ENCODE measurements at places on chromosomes 7 and 10.

GRCh38 chr10:21976280-21976679 lies 27.2 kb downstream of the DNAJC1 start:
- no peak for DNase-seq

- DNase-seq, result no peak
Observed at GRCh38 chr10:97564776-97565175, 7.8 kb upstream of the ANKRD2 start.

DNA sequence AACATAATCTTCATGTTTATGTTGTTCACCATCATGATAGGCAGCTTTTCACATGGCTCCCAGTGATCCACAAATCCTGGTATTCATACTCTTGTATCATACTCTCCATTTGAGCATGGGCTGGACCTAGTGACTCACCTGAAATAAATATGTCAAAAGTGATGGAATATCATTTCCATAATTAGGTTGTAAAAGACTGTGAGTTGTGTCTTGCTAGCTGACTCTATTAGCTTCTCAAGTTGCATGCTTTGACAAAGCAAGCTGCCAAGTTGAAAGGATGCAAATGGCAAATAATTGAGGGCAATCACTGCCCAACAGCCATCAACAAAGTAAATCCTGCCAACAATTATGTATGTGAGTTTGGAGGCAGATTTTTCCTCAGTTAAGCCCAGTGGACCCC lies 300.4 kb downstream of the AHR start:
- DNase-seq, result no peak

DNA sequence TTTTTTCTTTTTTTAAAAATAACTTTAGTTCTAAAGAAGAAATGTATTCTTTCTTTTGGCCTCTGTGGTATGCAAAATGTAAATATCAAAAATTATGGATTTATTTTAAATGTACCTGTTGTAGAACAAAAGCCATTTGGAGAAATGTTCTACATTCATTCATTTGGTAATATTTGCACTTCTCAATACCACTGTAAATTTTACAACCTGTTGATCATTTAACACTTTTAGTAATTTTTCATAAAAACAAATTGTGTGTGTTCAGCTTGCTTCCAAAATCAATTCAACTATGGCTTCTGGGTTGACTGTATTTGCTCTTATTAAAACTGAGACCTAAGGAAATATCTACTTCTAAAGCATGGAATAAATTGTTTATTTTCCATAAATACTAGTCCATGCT lies 2.3 kb upstream of the IGF2BP3 start:
- DNase-seq, result no peak

DNA sequence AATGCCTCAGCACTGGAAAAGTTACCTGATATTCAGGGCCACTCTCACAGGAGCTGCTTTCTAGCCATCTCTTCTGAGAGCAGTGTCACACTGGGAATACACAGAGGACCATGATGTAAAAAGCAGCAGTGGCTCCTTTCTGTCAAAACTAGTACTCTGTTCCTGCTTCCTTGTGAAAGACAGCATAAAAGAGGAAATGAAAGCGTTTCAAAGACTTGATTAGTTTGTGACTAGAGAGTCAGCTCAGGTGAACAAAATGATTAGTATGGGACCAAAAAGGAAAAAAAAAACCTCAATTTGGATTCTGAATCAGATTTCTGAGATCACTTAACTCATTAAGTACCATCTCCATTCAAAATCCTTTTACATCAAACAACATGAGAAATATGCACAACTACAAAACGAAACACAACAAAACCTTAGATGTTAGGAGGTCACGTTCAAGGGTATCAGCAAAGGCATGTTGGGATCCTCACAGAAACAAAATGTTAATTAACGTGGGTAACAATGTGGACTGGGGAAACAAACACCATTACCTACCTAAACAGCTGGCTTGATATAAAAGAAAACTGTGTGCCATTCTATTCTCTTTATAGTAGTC lies 103.7 kb downstream of the MACC1 start:
- DNase-seq, result peak; percentile 82

- no peak for DNase-seq
Observed at GRCh38 chr7:143419880-143420279, 11.2 kb upstream of the EPHA1 start.

- no peak for DNase-seq
Observed at GRCh38 chr10:96584035-96584434, 2.8 kb downstream of the TM9SF3 start.

GRCh38 chr10:122273966-122274545 lies 3.0 kb downstream of the BTBD16 start:
- DNase-seq, result no peak

DNA sequence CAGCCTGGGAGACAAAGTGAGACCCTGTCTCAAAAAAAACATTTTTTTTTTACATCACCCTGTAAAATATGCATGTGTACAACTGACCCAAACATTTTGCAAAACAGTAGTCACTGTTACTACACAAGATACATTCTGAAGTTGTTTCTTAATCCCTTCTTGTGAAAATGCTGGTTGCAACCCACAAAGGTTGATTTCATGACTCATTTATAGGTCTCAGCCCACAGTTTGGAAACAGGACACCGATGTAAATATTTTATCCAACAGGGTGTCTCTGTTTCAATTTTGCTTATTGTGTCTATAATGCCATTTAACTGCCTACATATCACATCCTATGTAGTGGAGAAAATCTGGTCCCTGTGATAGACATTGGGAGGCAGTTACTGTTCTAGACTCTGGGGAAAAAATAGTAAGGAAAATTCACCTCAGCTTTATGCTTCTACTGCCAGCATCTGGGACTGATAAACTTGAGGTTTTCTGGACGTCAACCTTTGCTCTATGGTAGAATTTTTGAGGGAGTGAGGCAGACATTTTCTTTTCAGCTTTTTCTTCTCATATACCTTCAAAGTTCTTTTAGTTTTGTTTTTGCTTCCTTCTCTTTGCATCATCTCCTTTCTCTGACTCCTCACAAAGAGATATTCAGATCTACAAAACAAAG lies 1.6 kb upstream of the RAB19 start:
- DNase-seq, result peak; percentile 18

DNA sequence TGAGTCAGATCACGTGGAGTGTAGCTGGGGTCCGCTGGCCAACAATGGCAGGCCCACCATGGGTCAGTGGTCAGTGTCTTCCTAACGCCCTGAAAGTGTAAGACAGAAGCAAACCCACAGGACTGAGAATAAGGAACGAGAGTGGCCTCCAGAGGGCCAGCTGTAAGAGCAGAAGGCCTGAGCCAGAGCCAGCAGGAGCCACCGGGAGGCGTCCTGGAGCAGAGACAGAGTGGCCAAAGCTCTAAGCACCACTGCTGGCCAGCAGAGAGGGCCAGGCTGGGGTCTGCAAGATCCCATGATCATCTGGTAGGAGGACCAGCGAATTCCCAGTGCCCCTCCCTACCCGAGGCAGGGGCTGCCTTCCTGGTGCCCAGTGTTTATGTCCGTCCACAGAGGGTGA lies 9.2 kb downstream of the CCDC201 start:
- DNase-seq, result no peak

GRCh38 chr10:47071891-47072290 lies 160.7 kb downstream of the PTPN20 start:
- DNase-seq, result no peak

DNA sequence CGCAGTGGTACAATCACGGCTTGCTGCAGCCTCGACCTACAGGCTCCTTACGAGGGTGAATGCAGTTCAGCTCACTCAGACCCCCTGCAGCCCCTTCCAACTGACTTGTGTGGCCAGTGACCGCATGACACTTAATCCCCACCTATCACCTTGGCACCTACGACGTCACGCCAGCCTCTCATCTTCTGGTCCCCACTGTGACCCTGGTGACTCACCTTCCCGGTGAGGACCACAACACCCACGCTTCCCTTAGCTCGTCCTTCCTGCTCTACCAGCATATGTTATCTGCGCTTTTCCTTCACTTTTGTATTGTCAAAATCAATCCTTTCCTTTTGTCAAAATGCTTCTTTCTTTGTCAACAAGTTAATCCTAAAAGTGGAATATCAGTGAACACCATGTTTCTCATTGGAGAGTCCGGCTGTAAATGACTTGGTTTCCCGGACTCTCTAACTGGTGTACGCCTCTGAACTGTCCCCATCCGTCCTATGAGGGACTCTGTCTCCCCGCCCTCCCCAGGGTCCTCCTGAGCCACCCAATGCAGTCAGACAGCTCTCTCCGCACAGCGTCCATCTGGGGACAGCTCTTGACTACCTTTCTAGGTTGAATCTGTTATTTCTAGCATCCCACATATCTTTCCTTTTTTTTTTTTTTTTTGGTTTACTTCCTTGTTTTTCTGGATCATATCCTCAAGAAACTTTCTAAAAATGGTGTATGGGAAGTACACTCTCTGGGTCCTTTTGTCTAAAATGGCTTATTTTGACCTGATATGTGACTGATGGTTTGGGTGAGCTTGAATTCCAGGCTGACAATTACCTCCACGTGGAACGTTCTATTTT lies 37.3 kb downstream of the CFAP46 start:
- no peak for DNase-seq

- no peak for DNase-seq
Observed at GRCh38 chr10:97182288-97182990, 3.3 kb downstream of the SLIT1 start.

DNA sequence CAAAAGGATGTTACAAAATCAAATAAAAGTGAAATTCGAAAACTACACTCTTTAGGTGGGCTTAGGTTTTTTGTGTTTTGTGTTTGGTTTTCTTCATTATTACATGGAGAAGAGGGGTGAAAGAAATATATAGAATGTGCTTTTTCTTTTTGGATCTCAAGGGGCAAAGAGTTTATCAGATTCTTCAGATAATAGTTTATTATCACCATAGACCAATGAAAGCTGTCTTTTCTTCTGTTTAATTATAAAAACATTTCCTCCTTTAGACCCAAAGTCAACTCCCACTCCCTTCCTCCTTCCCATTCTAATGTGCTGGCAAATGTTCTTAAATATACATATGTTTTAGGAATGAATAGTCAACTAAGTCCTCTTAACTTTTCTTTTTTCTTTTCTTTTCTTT lies 167.6 kb downstream of the AKR1D1 start:
- DNase-seq, result no peak

DNA sequence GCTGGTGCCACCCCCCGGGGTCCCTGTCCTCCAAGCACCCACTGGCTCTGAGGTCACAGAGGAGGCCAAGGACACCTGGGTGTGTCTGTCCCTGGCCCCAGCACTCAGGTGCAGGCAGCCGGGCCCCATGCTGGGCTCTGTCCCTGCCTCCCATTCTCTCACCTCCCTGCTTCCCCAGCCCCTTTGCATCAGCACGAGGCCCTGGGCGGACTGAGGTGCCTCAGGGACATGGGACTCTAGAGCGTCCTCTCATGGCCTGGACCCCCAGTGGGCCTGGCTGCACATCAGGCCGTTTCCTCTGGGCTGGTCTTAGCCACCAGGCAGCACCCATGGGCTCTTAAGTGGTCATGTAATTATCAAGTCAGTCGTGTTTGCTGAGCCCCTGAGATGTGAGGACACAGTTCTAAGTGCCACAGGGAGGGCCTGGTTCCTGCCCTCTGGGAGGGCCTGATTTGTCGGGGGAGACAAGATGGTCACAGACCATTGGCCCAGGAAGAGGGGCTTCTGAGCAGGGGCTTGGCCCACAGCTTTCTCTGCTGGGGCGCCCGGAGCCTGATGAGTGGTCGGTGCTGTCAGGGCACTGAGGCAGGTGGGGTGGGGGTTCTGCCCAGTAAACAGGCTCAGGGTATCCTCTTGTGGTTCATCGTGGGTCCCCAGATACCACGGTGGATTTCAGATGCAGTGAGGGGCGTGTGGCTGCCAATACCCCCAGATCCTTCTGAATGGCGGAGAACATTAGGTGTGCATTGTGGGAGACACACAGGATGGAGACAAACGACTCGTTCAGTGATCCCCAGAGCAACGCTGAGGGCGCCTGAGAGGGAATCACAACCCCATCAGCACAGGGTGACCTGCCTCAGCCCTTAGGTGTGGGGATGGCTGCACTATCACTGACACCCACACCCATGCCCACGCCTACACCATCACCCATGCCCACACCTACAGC lies 152.5 kb downstream of the WDR37 start:
- DNase-seq, result no peak

GRCh38 chr10:44995914-44996669 lies 4.6 kb upstream of the ZNF22 start:
- DNase-seq, result no peak

Measured in suppressor macrophage treated with lipopolysaccharide for 4 hours (primary cell).